Putamen (tissue), 1 donor: ENCODE measurements at places on chromosomes 2 and 18.

DNA sequence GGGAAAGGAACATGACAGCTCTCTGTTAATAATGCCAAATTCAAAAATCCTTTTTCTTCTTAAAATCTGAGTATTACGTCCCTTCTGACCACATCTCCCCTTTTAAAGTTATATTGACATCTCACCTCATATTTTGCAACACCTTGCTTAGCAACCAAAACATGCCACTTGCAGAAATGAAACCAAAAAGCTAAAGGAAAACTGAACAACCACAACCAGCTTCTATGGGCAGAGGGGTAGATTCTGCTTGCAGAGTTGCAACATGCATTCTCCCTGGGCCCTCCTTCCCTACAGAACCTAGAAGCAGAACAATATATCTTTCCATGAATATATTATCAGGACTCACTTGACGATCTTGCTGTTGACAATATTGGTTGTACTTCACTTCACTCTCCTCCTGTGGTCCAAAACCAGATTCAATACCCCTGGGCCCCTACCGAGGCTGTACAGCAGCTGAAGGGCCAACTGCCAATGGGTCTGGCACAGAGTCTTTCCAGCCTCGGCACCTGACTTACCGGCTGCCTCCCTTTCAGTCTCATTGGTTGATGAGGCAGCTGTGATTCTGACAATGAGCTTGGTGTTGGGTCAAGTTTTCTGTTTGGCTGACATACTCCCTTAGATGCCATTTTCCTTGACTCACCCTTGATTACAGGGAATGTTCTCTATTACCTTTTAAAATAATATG, 616.6 kb downstream of the ZEB2 start:
- DNase-seq: no peak

- no peak for DNase-seq
These were observed 76.8 kb downstream of the ZFP36L2 start for GRCh38 chr2:43149482-43150107.

DNA sequence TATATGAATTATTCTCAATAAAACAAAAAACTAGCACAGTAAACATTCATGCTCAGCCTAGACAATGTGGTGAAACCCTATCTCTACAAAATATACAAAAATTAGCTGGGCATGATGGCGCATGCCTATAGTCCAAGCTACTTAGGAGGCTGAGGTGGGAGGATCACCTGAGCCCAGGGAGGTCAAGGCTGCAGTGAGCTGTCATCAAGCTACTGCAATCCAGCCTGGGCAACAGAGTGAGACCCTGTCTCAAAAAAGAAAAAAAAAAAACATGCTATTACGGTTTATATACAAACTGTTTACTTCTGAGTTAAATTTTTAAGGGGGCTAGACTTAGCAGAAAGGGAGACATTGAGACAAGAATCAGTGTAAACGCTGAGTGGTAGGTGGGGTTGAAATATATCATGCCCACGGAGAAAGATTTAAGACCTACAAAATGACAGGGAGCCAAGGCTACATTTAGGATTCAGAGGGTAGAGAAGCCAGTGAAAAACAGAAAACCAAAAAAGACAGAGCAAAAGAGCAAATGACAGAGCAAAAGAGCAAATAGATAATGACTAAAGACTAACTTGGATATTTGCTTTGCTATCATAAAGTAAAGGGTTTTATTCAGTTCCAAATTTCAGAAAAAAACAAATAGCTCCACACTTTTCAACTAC, 7.5 kb downstream of the TTC32 start:
- no peak for DNase-seq

DNA sequence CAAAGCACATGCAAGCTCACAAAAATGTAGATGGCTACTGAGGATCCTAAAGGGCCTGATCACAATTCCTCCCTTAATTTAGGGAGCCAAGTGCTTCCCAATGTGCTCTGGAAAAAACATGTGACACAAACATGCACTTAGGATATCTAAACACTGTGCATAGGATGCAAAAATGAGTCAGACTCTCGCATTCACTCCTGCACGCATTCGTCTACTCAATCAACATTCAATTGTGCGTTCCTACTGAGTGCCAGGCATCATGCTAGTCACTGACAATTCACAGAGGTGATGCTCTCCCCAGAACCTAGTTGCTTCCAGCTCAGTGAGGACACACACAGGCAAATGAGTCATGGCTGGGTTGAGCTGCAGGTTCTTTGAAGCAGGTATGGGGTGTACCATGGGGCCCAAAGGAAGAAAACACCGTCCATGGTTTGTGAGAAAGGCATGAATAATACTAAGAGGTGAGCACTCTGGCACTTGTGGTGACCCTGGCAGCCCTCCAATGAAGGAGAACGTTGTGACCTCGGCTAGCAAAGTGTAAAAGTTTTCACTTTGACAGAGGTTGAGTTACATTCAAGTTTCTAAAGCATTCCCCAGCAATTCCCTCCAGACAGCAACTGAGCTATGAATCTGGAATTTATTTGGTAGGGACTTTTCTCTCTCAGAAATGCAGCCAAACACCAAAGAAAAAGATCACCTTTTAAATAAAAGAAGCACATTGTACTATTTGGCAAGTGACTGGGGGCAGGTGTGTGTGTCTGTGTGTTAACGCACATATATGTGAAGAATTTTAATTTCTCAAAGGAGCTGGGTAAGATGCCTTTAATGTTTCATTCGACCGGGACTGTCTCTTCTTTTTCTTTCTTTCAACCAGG, 173.3 kb downstream of the ALPK2 start:
- DNase-seq: no peak

DNA sequence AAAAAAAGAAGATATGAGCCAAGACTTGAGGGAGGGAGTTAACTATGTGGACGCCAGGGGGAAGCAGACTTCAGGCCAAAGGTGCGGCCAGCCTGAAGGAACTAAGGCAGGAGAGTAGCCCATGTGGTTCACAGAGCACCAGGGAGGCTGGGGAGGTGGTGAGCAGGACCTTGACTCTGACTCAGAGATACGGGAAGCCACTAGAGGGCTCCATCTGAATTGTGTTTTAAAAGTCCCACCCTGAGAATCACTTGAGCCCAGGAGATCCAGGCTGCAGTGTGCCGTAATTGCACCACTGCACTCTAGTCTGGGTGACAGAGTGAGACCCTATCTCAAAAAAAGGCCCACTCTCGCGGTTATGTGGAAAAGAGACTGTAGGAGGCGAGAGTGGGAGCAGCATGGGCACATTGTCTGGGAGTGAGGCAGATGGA, 12.3 kb downstream of the CEP192 start:
- no peak for DNase-seq

DNA sequence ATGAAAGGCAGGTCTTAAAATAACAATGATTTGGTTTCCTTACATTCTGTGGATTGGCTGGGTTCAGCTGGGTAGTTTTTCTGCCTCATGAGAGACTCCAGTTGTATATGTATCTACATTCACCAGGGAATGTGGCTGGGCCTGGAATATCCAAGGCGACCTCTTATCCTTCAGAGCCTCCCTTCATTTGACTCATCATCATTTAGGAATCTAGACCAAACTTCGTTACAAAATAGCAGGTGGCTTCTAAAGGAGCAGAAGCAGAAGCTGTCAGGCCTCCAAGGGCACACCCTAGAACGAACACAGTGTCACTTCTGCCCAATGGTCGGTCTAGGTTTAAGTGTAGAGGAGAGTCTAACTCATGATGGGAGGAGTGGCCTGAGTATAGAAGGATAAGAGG, 204.2 kb downstream of the EN1 start:
- DNase-seq: no peak

DNA sequence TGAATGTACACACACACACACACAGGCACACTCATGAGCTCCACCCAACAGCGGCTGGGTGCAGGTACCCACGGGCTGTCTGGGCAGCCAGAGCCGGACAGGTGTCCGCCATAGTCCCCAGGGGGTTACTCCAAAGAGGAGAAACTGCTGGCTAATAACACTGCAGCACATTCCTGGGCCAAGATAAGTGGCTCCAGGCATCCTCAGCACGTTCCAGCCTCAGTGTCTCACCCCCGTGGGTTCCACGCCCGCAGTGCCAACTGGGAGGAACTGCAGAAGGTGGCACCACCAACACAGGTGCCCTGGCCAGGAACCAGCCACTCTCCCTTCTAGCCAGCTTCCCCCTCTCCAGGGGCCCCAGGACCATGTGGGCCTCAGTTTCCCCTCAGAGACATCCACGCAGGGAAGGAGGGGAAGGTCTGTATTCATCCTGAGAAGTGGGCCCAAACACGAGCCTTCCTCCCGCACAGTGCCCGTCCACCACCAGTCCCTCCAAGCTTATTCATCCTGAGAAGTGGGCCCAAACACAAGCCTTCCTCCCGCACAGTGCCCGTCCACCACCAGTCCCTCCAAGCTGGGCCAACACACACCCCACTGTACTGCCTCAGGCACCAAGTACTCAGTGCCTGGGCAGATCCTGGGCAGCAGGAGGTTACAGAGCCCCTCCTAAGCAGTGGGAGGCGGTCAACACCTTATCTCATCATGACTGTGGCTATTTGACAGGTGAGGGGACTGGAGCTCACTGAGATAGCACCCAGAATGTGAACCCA, 47.6 kb downstream of the TNS1 start:
- no peak for DNase-seq

DNA sequence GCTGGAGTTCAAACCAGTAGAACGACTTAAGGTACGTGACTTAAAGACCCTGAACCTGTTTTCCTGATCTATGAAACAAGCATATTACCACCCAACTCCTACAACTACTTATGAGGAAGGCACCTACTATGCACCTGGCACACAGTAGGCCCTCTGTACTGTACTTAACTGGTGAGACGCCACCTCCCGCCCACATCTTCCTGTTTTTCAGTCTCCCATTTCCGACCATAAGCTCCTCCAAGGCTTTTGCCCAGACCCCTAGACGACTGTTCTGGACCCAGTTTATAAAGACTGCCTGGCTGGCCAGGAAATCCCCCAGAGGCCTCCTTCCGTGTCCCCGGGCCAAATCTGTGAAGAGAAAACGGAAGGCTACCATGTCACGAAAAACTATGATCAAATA, 1.5 kb downstream of the GALNT14 start:
- no peak for DNase-seq

GRCh38 chr2:8541223-8541622, 140.6 kb upstream of the ID2 start:
- no peak for DNase-seq

- DNase-seq: no peak
These were observed 15.0 kb downstream of the PDCL3 start for GRCh38 chr2:100577777-100578176.

- no peak for DNase-seq
These were observed 264.6 kb upstream of the THUMPD2 start for GRCh38 chr2:40043641-40044040.

GRCh38 chr18:23878336-23878900, 136.1 kb upstream of the TTC39C start:
- no peak for DNase-seq

- DNase-seq: no peak
These were observed 122.9 kb downstream of the ZNF521 start for GRCh38 chr18:25229081-25229480.

GRCh38 chr2:9306911-9307310, 100.3 kb downstream of the ASAP2 start:
- DNase-seq: no peak

DNA sequence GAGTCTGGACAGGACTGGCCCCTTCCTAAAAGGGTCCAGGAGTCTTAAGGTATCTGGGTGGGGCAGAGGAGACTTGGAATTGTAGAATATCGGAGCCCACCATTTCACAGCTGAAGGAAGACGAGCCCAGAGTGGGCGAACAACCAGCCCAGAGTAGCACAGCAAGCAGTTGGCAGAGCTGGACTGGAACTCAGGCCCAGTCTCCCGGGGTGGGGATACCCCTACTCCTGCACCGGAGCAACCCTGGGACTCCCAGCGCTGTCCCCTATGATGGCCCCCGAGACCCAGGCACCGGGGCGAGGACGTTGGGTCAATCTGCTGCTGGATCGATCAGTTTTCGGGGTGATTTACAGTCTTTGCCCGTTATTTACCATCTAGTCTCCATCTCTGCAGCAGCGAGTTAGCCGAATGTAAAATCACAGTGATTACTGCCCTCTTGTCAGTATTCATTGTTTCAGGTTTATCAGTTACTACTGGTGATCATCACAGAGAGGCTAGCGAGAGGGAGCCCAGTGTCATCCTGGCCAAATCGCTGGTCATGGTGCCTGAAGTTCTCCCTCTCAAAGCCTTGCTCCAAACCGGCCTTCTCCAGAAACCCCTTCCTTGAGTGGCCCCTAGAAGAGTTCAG, 75.3 kb downstream of the SMAD7 start:
- DNase-seq: no peak

DNA sequence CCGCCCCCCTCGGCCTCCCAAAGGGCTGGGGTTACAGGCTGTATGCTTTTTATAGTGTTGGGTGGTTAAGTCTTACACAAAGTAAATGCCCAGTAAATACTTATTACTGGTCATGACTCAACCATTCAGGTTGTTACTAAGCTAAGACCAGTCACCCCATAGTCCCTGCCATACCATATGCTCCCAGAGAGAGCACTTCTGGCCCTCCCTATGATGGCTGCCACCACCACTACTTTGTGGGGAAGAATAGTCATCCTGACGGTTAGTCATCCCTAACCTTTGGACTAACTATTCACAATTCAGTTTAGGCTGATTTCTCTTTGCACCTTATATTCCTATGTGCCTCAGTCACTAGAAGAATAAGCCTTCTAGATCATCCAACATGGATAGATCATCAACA, 42.0 kb upstream of the MSH2 start:
- DNase-seq: no peak

DNA sequence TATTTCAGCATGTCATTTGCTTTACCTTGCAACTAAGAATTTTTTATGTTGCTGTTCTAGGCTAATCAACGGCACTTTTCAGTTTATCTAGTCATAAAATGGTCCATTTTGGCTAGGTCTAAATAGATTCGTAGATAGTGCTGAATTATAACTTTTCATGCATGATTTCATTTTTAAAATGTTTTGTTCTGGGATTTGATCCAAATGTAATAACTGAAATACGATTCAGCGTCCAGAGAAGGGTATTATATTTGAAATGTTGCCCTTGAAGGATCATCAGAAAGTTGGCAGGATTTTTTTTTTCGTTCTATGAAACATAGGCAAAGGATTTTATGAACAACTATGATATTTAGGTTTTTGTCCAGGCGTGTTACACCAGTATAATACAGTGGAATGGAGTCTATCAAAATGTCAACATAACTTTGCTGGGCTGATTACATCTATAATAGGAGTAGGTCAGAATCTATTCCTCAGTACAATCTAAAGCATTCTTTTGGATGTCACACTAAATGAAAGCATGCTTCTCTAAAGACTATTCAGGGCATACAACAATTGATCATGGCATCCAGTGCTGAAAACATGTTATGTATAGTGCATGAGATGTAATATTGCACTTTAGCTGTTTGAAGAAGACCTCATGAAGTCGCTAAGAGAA, 24.8 kb downstream of the TTC27 start:
- no peak for DNase-seq

DNA sequence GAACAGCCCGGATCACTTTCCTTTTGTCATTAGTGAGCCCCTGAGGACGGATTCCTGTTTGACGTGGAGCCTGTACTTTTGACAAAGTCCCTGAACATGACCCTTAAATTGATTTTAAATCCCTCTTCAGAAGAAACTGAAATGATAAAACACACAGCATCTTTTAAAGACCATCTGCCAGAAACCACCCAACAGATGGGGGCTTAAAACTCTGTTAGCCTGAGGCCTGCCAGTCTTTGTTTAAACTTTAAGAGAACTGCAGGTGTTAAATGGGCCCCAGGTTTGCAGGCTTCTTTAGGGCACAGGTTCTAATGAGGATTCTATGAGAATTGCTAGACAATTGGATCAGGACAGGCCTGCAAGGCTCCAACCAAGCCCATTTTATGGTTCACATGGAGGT, 177.9 kb downstream of the ALK start:
- DNase-seq: no peak
